ENCODE measurements at places on chromosomes 3 and 15.

DNA sequence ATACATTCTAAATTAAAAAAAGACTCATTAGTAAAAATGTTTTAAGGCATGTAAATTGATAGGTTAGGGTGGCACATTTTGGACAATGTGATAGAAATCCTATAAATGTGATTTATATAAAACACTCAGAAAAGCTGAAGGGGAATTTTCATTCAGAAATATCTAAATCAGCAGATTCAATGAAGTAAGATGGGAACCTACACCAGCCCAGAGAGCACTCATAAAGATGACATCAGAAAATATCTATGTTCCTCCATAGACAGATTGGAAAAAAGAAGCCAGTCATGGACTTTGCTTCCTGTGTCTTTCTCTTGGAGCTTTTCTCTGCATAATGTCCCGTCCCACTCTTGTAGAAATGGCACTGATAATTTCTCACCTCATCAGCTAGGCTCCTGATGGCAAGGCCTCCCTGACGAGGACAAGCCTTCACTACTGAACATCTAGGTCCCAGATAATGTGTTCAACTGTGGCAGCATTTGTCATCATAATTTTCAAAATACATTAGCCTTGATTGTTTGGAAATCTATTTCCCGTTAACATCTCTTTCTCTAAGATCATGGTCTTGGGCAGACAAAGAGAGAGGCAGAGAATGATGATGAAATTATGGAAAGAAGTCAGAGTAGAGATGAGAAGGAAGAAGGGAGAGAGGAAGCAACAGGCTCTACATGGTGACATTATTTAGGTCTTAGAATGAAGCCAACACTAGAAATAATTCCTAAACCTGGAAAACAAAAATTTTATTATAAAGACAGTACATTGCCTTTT lies 354.4 kb downstream of the NTRK3 start:
- no peaks in the 10 kb centered on the region for H3K36me3 ChIP-seq
- no peak overlapping the region for H3K27ac ChIP-seq
- DNase-seq: no peak
- no peaks in the 10 kb centered on the region for H3K4me1 ChIP-seq
- H3K27me3 ChIP-seq: no peaks in the 10 kb centered on the region

DNA sequence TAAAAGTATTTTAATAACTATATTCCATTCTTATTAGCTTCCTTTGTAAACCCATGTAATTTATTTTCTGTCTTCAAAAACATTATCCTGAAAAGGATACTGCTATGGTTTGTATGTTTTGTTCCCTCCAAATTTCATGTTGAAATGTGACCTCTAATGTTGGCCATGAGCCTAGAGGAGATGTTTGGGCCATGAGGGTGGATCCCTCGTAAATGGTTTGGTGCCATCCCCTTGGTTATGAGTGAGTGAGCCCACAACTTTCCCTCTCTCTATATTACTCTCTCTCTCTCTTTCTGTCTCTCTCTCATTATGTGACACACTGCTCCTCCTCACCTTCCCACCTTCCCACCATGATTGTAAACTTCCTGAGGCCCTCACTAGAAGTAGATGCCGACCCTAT lies 357.7 kb downstream of the MFSD1 start:
- no peak overlapping the region for H3K27ac ChIP-seq
- H3K4me3 ChIP-seq: no peak overlapping the region
- no peak for DNase-seq
- no peaks in the 10 kb centered on the region for H3K36me3 ChIP-seq
- no peaks in the 10 kb centered on the region for H3K27me3 ChIP-seq
- H3K4me1 ChIP-seq: no peaks in the 10 kb centered on the region

DNA sequence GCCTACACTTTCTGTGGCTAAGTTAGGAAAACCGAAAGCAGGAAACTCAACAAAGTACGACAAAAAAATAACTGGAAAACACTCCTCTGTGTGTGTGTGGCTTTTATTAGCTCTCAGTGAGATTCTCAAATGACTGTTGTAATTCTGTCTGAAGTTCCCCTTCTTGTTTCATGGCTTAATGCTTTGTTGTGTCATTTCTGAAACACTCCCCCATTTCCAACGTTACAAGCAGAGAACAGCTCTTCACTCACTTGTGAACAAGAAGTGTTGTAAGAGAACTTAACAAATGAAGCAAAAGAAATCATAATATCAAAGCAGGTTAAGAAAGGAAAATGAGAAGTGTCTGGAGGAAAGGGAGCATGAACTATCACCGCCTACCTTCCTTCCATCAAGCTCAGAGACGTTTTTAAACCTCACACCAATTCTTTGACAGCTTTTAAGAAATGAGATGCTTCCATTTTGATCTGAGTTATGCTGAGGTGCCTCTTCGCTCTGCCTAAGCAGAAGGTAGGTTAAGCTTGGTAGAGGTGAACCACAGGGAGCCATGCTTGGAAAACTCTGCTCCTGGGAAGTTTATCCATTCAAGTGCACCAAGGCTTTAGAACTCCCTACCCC lies 12.4 kb upstream of the SEC62 start:
- no peaks in the 10 kb centered on the region for H3K27me3 ChIP-seq
- no peak for DNase-seq
- H3K4me3 ChIP-seq: no peak overlapping the region
- H3K36me3 ChIP-seq: no peaks in the 10 kb centered on the region
- no peaks in the 10 kb centered on the region for H3K4me1 ChIP-seq

GRCh38 chr3:52112056-52112455 lies 42.2 kb downstream of the POC1A start:
- no peak overlapping the region for H3K27ac ChIP-seq
- DNase-seq: no peak
- no peaks in the 10 kb centered on the region for H3K36me3 ChIP-seq
- H3K4me1 ChIP-seq: no peaks in the 10 kb centered on the region
- H3K4me3 ChIP-seq: no peak overlapping the region

GRCh38 chr3:48926425-48927392 lies 8.1 kb downstream of the ARIH2 start:
- peaks cover 6% of the 10 kb centered on the region for H3K36me3 ChIP-seq
- H3K4me1 ChIP-seq: peaks cover 29% of the 10 kb centered on the region
- H3K27ac ChIP-seq: no peak overlapping the region
- DNase-seq: no peak
- no peaks in the 10 kb centered on the region for H3K27me3 ChIP-seq

- no peak for DNase-seq
- no peak overlapping the region for H3K27ac ChIP-seq
- H3K36me3 ChIP-seq: no peaks in the 10 kb centered on the region
- H3K27me3 ChIP-seq: no peaks in the 10 kb centered on the region
Measured at GRCh38 chr3:146262371-146263110, 11.6 kb upstream of the PLSCR4 start.

DNA sequence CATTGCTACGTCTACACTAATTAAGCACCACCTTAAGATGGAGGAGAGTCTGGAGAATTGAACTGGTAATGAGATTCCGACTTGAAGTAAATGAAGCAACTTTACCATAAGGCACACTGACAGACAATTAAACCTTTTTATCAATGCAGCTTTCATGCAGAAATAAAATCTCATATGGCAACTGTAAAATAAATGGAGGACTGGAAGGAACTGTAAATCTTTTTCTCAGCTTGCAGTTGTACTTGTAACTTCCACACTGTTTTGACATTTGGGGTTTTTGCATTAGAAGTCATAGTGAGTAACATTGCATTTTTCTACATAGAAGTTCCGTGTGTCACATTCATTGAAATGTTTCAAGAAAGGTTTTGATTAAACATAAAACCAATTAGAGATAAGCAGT lies 705.3 kb downstream of the NLGN1 start:
- DNase-seq: no peak
- H3K36me3 ChIP-seq: no peaks in the 10 kb centered on the region
- H3K4me1 ChIP-seq: no peaks in the 10 kb centered on the region
- no peak overlapping the region for H3K27ac ChIP-seq
- H3K27me3 ChIP-seq: no peaks in the 10 kb centered on the region
- no peak overlapping the region for H3K4me3 ChIP-seq

DNA sequence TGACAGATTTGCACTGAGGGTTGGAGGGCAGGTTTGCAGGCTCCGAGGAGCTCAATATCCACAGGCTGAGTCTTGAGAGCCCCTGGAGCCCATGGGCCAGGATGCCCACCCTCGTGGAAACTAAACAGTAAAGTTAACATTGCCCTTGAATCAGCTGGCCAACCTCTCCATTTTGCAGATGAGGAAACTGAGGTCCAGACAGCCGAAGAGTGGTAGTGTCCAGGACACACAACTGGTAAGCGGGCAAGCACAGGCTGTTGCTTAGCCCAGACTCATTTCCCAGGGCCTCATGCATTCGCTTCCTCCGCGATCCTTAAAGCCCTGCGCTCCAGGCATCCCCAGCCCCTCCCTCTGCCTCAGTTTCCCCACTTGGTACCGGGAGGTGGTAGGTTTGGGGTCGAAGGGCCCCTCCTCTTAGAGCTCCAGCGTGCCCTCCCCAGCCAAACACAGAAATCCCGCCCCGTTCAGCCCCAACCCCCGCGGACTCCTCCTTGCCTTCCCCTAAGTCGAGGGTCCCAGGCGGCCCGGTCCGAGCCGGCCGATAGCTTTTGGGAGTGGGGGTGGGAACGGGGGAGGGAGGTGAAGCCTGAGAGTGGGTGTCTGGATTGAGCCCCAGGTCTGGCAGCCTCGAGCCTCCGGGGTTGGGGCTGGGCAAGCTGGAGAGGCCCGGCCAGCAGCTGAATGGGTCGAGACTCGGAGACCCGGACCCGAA lies 3.5 kb downstream of the PTH1R start:
- no peaks in the 10 kb centered on the region for H3K36me3 ChIP-seq
- no peak overlapping the region for H3K4me3 ChIP-seq
- H3K27ac ChIP-seq: no peak overlapping the region
- no peaks in the 10 kb centered on the region for H3K4me1 ChIP-seq
- no peak for DNase-seq

DNA sequence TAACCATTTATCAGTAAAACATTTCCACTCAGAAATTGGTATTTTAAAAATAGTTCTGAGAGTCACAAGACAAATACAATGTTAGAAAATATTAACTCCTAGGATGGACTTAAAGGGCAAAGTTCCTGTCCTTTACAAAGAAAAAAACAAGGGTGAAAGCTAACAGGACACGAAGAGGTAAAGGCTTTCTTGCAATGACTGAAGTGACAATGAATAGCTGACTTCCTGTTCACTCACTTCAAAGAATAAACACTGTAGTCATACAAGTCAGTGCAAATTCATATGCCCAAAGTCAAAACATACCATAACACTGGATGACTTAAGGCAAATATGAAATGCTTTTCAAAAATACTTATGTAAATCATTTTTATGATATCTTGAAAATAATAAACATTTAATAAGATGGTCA lies 1389.8 kb upstream of the ALCAM start:
- H3K4me1 ChIP-seq: no peaks in the 10 kb centered on the region
- H3K27me3 ChIP-seq: no peaks in the 10 kb centered on the region
- H3K4me3 ChIP-seq: no peak overlapping the region
- no peaks in the 10 kb centered on the region for H3K36me3 ChIP-seq
- DNase-seq: no peak
- H3K27ac ChIP-seq: no peak overlapping the region

DNA sequence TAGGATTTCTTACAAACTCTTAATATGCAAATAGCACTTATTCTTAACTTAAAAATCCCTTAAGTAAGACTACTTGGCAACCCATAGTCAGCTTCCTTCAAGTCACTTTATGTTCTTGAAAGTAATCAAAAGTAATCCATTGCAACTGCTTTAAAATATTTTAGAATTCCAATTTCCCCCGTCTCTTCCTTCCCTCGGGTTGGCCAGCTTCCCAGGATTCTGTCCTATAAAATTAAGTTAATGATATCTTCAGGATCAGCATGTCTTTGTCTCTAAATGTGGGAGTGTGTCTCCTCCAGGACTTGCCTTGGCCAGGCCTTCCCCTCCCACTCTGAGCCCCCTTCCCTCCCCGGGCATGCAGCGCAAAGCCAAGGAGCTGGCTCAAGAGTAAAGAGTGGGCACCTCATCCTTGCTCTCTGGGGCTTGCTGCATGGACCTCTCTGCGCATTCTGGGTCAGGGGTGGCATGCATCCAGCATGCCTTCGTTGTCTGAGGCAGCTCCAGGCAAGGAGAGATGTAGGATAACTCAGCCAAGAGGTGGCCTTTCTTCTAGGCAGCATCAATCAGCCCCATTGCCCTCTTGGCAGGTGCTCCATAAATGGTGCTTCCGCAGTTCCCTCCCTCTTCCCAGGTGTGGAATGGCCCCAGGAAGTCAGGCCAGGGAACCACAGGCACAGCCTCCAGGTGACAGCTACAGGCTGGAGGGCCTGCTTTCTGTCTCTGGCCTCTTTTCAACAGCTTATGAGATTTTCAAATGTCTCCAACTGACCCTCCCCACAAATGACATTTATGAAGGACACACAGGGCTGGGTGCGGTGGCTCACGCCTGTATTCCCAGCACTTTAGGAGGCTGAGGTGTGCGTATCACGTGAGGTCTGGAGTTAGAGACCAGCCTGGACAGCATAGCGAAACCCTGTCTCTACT lies 108.7 kb upstream of the ALDH1A3 start:
- H3K27me3 ChIP-seq: no peaks in the 10 kb centered on the region
- H3K4me1 ChIP-seq: no peaks in the 10 kb centered on the region
- no peak for DNase-seq
- no peak overlapping the region for H3K27ac ChIP-seq

DNA sequence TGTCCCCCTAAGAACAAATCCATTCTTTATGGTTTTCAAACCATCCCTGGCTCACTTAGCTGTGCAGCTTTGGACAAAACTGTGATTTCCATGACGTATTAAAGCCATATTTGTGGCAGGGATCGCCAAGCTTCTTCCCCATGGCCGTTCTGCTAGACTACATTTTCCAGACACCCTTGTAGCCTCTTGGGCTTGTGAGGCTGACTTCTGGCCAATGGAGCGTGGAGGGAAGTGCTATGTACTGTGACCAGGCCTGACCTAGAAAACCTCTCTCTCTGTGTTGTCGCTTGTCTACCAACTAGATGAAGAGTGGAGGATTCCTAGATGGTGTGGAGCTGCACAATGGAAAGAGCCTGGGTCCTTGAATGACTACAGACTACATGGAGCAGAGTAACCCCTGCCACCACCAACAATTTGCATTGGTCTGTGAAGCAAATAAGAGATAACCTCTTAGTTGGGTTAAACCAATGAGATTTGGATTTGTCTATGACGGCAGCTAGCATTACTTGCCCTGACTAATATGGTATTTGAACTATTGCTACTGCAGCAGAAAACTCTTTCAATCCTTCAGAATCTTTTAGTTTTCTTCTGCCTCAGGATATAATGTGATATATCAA lies 22.1 kb upstream of the MGLL start:
- H3K27ac ChIP-seq: no peak overlapping the region
- no peaks in the 10 kb centered on the region for H3K36me3 ChIP-seq
- DNase-seq: no peak
- no peaks in the 10 kb centered on the region for H3K27me3 ChIP-seq
- no peak overlapping the region for H3K4me3 ChIP-seq
- H3K4me1 ChIP-seq: no peaks in the 10 kb centered on the region

GRCh38 chr3:52886049-52886730 lies 11.2 kb downstream of the STIMATE start:
- H3K27me3 ChIP-seq: no peaks in the 10 kb centered on the region
- DNase-seq: no peak
- no peak overlapping the region for H3K27ac ChIP-seq
- H3K36me3 ChIP-seq: peaks cover 7% of the 10 kb centered on the region
- no peaks in the 10 kb centered on the region for H3K4me1 ChIP-seq
- H3K4me3 ChIP-seq: no peak overlapping the region

GRCh38 chr3:157240408-157240807 lies 80.5 kb upstream of the CCNL1 start:
- no peak overlapping the region for H3K27ac ChIP-seq
- DNase-seq: no peak
- H3K27me3 ChIP-seq: no peaks in the 10 kb centered on the region
- H3K36me3 ChIP-seq: no peaks in the 10 kb centered on the region
- H3K4me1 ChIP-seq: no peaks in the 10 kb centered on the region

GRCh38 chr3:161694682-161695564 lies 198.3 kb downstream of the OTOL1 start:
- H3K27ac ChIP-seq: no peak overlapping the region
- H3K36me3 ChIP-seq: no peaks in the 10 kb centered on the region
- no peaks in the 10 kb centered on the region for H3K4me1 ChIP-seq
- no peaks in the 10 kb centered on the region for H3K27me3 ChIP-seq

GRCh38 chr3:173977747-173978146 lies 580.2 kb downstream of the NLGN1 start:
- H3K36me3 ChIP-seq: no peaks in the 10 kb centered on the region
- no peaks in the 10 kb centered on the region for H3K4me1 ChIP-seq
